Left forelimb (tissue), 1 donor: ENCODE measurements at places on chromosomes 3 and 15.

GRCh38 chr15:92822216-92823144 is 77.6 kb upstream of the CHD2 start:
- no peak for DNase-seq

GRCh38 chr15:68418611-68419161 is 13.3 kb downstream of the ITGA11 start:
- DNase-seq = peak; percentile 67

DNA sequence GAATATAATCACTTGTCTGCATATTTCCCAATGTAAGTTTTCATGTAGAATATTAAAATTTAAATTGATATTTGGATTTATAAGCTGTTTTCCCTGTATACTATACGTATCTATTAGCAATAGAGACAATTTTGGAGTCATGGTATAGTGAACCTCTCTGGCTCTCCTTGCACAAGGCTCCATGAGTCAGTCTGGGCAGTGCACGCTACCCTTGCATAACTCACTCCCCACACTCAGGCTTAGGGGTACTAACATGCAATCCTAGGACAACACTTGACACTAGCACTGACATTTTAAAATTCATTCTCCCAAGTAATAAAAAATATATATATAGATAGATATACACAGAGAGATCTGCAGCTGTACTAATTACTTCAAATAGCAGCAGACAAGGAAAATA is 39.2 kb downstream of the SLC24A1 start:
- DNase-seq = no peak

GRCh38 chr15:88908697-88909621 is 4.2 kb downstream of the MFGE8 start:
- no peak for DNase-seq

DNA sequence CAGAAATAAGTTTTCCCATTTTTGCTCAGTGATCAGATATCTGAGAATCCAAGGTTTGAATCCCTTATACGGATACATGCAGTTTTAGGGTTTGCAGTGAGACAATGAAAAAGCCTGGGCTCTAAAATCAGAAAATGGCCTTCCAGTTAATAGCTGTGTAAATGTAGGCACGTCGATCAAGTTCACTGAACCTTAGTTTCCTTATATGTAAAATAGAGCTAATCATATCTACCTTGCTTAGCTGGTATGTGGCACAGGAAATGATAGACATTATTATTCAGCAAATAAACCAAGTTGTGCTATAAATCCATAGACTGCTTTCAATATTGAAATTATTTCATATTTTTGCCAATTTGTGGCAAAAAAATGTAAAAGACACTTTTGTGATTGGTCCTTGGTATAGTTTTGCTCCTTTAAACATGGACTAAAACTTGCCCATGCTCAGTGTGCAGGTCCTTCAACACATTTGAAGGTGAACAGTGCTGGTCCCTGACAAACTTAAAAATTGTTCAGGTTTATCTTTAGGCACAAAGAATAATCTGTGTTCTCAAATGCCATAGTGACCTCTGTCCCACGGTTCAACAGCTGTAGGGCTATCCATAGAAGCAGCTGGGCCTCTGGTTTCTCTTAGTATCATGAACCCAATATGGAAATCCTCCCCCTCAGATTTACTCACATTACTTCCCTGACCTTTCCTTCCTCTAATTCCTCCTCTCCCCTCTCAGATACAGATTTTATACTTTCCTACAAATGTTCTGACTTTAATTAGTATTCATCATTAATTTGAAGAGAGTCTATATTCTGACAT is 51.0 kb downstream of the CCDC54 start:
- DNase-seq = no peak

- no peak for DNase-seq
These were observed 50.3 kb upstream of the ATP13A3 start for GRCh38 chr3:194536871-194537637.

GRCh38 chr3:99505646-99506269 is 132.6 kb upstream of the COL8A1 start:
- no peak for DNase-seq

DNA sequence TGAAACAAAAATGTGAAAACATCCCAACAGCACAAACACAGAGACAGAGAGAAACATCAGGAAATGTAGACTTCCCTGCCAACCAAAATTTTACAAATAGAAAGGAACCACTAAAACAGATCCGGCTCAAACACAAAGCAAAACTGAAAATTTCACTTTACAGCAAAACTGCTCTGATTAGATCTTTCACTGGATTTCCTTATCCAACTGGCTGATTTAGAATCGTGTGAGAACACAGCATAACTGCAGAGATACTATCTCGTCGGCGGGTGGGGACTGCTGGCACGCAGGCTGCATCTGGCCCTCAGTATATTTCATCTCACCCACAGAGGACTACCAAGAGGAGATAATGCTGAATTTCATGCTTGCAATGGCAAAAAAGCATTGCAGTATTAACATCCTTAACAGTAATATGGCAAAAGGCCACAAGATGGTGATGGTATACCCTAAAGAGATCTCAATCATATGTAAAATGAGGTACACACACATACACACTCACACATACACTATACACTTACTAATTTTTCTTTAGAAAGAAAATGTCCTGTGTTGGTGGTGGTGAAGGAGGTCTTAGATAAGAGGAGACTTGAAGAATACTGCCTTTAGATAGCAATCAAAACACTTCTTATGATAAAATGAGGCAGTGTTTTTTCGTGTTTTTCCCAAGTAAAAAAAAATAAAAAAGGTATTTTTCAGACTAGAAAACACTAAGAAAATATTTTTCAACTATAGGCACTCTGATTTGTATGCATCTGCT is 10.6 kb upstream of the LEO1 start:
- DNase-seq = no peak

DNA sequence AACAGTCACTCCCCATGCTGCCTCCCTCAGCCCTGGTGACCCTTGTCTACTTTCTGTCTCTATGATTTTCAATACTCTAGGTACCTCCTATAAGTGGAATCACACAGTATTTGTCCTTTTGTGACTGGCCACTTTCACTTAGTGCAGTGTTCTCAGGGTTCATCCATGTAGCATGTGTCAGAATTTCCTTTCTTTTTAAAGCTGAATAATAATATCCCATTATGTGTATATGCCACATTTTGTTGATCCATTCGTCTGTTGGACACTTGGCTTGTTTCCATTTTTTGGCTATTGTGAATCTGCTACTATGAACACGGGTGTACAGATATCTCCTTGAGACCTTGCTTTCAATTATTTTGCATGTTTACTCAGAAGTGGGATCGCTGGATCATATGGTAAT is 34.1 kb downstream of the PML start:
- DNase-seq = no peak

GRCh38 chr3:172133838-172134237 is 94.5 kb downstream of the FNDC3B start:
- peak; percentile 28 for DNase-seq

DNA sequence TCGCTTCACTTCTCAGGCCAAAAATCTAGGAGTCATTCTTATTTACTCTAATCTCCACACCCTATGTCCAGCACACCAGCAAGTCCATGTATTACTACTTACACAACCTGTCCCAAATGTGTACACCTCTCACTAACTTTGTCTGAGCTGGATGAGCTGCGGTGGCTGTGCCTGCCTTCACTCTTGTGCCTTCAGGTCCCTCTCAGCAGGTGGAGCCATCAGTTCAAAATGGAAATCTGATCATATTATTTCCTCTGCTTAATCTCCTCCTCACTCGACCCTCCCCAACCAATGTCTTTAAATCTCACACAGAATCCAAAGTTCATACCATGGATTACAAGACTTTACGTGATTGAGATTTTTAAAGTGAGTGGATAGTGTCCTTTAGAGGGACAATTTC is 82.8 kb downstream of the SSR3 start:
- no peak for DNase-seq

DNA sequence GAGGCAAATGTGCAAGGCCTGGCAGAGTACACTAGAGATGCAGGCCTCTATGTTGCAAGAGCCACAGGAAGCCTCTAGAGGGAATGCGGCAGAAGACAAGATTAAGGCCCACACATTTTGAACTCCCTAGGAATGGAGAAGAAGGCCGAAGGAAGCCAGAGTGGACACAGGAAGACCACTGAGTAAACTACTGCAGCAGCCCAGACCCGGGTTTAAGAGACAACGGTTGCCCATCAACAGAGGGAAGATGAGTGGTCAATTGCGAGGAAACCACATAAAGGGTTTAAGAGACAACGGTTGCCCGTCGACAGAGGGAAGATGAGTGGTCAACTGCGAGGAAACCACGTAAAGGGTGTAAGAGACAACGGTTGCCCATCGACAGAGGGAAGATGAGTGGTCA is 14.6 kb downstream of the CHSY1 start:
- no peak for DNase-seq

GRCh38 chr3:72997421-72997961 is 880 bp downstream of the PPP4R2 start:
- no peak for DNase-seq

DNA sequence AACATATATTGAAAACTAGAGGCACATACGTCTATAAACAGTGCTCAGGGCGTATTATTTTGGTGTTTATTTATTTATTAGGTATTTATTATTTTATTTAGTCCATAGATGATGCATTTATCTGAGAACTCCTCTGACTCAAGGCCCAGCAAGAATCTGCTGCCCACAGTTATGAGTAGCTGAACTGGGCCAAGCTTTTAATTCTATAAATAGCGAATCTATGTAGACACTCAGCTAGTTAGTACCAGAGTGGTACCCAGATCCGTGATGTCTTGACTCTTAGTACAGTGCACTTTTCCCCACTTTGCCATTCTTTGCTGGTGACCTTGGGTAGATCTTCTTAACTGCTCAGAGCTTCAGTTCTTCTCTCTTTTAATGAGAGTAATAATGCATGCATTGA is 370.4 kb upstream of the TPRG1 start:
- no peak for DNase-seq

DNA sequence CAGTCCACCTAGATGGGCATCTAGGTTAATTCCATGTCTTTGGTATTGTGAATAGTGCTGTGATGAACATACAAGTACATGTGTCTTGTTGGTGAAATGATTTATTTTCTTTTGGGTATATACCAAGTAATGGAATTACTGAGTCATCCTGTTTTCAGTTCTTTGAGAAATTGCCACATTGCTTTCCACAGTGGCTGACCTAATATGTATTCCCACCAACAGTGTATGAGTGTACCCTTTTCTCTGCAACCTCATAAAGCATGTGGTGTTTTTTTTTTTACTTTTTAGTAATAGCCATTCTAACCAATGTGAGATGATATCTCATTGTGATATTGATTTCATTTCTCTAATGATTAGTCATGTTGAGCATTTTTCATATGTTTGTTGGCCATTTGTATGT is 86.0 kb upstream of the NDN start:
- DNase-seq = no peak

DNA sequence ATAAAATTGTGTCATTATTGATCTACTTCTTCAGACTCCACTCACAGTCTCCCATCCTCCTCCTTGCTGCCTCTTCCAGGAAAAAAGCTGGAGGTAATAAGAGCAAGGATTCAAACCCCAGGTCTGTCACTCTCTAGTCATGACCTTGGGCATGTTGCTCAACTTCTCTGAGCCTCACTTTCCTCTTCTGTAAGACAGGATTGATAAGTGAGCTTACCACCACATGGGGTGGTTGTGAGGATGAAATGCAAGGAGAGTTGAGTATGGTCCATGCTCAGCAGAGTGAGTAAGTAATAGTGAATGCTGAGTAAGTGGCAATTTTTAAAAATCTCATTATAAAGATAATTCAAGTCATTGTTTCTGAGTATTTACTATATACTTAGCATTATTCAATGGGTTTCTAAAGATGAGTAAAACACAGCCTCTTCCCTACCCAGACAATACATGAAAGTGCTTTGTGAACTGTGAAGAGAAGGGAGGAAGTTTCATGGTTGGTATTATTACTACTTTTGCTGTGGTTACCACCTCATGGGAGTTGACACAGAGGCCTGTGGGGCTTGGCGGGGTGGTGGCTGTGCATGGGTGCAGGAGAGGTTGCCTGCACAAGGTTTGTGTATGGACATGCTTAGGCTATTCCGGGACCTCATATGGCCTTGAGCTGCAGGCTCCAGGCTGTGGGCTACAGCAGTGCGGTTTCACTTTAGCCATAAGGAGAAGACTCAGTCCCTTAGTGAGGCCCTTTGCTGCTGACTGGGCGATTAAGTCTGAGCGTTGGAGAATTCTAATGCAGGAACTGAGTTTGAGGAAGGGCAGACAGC is 30.0 kb downstream of the SLC6A11 start:
- no peak for DNase-seq

GRCh38 chr3:56304069-56304468 is 164.2 kb downstream of the ERC2 start:
- no peak for DNase-seq

GRCh38 chr15:49036650-49037545 is 9.3 kb downstream of the SECISBP2L start:
- DNase-seq = no peak

DNA sequence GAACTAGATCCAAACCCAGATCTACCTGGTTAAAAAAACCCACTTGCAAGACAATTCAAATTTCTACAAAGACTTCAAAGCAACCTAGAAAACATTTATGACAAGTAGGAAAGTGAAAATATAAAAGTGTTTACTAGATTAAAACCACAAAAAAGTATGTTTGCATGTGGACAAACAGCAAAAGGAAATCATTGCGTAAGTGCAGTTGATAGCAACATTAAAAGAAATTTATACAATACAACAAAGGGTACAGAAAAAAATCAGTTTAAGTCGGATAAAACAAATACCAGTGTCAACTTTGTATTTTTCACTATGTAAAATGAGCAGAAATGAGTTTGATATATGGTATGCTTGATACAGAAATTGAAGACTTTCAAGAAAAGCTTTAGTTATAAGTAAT is 2.6 kb downstream of the EIF5A2 start:
- DNase-seq = no peak

DNA sequence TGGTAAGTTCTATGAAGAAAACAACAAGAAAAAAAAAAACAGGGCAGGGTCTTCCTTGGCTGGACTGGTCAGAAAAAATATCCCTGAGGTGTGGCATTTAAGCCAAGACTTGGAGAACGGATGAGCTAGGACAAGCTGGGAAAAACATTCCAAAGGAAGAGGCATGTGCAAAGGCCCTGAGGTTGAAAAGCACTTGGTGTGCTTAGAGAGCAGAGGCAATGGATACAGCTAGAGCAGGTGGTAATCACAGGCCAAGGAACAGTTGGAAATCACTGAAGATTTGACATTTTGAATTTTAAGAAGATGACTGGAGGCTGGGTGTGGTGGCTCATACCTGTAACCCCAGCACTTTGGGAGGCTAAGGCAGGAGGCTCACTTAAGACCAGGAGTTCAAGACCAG is 42.9 kb upstream of the PDE8A start:
- DNase-seq = no peak

- no peak for DNase-seq
These were observed 1.6 kb upstream of the MEGF11 start for GRCh38 chr15:66254951-66255676.

- no peak for DNase-seq
These were observed 45.0 kb downstream of the GPR176 start for GRCh38 chr15:39874890-39875549.

- DNase-seq = no peak
These were observed 3.7 kb downstream of the NME9 start for GRCh38 chr3:138325990-138326389.

- DNase-seq = no peak
These were observed 930.7 kb downstream of the ZPLD1 start for GRCh38 chr3:103365467-103365866.

- DNase-seq = no peak
These were observed 151.1 kb downstream of the CTNNB1 start for GRCh38 chr3:41350441-41350840.
